ENCODE measurements at places on chromosomes 2 and 18. TPM values are rescaled to one million over a fixed set of nuclear protein-coding genes. Genes with fewer than 3 reads are reported as not detected.

The VSNL1 gene
- 7.8 TPM for total RNA-seq

The CNTNAP5 gene
- not detected for total RNA-seq

The NT5DC4 gene
- not detected for total RNA-seq

The MC2R gene
- not detected for total RNA-seq

DNA sequence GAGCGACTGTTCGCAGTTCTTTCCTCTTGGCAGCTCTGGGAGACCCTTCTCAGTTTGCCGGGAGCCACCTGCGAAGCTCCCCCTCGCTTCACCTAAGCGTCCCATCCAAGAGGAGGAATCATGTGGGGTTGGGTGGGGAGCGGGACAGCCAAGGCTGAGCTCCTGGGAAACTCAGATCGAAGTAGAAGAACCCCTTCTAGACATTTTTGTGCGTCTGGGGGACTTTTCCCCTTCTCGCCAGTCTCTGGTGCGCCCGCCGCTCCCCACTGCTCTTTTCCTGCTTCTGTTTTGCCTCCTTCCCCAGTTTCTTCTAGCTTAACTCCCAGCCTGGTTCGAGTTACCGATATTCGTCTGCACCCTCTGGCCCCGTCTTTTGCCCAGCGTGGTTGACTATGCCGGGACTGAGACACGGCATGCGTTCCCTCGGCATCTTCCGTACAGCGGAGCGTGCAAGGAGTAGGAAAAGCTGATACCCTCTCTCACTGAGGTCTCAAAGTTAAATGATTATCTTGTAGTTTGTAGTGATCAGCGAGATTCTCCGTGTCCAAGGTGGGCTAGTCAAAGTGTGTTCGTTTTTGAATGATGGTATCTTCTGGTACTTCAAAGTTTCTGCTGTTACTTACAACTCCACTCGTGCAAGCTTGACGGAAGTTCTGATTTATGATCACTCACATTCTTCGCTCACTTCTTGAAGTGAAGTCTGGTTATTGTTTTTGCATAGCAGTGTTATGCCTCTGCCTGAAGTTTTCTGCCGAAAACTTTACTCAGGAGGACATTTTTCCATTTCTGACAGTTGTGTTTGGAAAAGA lies 664 bp downstream of the CAMKMT start:
- no peaks in the 10 kb centered on the region for H3K27me3 ChIP-seq
- H3K27ac ChIP-seq: peak overlapping the region; percentile 98
- H3K36me3 ChIP-seq: no peaks in the 10 kb centered on the region
- H3K4me3 ChIP-seq: peak overlapping the region; percentile 75
- H3K4me1 ChIP-seq: peaks cover 7% of the 10 kb centered on the region

- H3K4me1 ChIP-seq: no peaks in the 10 kb centered on the region
- peaks cover 15% of the 10 kb centered on the region for H3K36me3 ChIP-seq
- DNase-seq: peak; percentile 77
- no peak overlapping the region for H3K4me3 ChIP-seq
- H3K27ac ChIP-seq: no peak overlapping the region
Measured at GRCh38 chr2:109545828-109546713, 67.7 kb downstream of the SEPTIN10 start.

DNA sequence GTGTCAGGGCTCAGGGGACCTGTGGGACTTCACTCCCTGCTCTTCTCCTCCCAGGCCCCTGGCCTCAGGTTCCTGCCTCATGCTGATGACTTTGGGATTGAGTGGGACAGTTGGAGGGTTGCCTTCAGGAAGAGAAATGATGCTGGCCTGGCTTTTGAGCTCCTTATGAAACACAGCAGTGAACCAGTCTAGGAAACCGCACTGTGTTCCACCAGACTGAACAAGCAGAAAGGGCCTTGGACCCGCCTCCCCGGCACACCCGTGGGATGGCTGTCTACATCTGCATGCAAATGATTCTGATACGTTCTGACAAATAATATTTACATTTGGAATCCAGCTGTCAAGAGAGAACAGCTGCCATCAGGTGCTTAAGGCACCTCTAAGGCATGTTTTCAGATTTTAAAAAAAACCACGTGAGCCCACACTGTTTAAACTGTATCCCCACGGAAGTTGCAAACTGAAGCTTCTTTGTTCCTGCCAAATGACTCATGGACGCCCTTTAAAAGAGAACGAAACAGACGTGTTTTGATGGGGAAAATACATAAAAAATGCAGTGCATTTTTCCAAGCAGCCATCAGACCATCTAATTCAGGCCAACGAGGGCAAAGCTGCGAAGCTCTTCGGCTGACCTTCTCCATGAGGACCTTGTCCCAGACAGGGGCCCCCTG lies 27.6 kb upstream of the ASAP2 start:
- DNase-seq: peak; percentile 51
- no peaks in the 10 kb centered on the region for H3K36me3 ChIP-seq
- peaks cover 19% of the 10 kb centered on the region for H3K4me1 ChIP-seq
- no peak overlapping the region for H3K4me3 ChIP-seq

- H3K4me3 ChIP-seq: no peak overlapping the region
- H3K27ac ChIP-seq: no peak overlapping the region
- H3K27me3 ChIP-seq: no peaks in the 10 kb centered on the region
Measured at GRCh38 chr18:10349561-10349960, 104.9 kb upstream of the APCDD1 start.

- no peaks in the 10 kb centered on the region for H3K36me3 ChIP-seq
- H3K4me3 ChIP-seq: no peak overlapping the region
- no peaks in the 10 kb centered on the region for H3K27me3 ChIP-seq
- H3K4me1 ChIP-seq: peaks cover 26% of the 10 kb centered on the region
- DNase-seq: no peak
Measured at GRCh38 chr2:190657474-190658255, 8.8 kb downstream of the NAB1 start.

- no peaks in the 10 kb centered on the region for H3K4me1 ChIP-seq
- no peak for DNase-seq
- H3K4me3 ChIP-seq: no peak overlapping the region
- H3K36me3 ChIP-seq: no peaks in the 10 kb centered on the region
- H3K27ac ChIP-seq: no peak overlapping the region
Measured at GRCh38 chr2:227117852-227118251, 46.2 kb downstream of the COL4A4 start.

DNA sequence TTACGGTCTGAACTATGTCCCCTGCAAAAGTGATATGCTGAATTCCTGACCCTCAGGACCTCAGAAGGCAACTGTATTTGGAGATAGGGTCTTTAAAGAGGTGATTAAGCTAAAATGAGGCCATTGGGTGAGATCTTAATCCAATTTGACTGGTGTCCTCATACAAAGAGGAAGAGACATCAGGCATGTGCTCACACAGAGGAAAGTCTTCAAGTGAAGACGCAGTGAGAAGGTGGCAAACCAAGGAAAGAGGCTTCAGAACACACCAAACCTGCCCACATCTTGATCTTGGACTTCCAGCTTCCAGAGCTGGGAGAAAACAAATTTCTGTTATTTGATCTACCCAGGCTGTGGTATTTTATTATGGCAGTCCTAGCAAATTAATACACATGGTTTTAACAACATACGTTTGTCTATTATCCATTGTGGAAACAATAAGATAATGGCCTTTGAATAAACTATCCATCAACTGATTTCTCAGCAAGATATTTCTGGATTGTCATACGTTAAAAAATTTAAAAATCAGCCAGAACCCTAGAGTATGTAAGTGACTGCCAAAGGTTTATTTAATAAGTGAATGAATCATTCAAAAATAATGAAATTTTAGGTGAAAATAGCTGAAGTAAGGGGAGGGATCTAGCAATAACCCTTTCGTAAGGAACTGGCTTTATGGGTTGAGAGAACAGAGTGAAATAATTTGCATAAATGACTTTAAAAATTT lies 6.5 kb downstream of the WIPF1 start:
- H3K4me3 ChIP-seq: no peak overlapping the region
- H3K27me3 ChIP-seq: no peaks in the 10 kb centered on the region
- H3K4me1 ChIP-seq: peaks cover 24% of the 10 kb centered on the region
- no peak for DNase-seq

Data from A673 (cell line).